Activated T-cell treated with anti-CD3 and anti-CD28 coated beads, Interleukin-2, amount 50 U/mL, for 1 hour (primary cell): ENCODE measurements at places on chromosomes 3 and 15.

- no peak for DNase-seq
These were observed 85.5 kb downstream of the DMXL2 start for GRCh38 chr15:51536965-51537574.

- DNase-seq: no peak
These were observed 214.7 kb upstream of the MRPL3 start for GRCh38 chr3:131717493-131717892.

DNA sequence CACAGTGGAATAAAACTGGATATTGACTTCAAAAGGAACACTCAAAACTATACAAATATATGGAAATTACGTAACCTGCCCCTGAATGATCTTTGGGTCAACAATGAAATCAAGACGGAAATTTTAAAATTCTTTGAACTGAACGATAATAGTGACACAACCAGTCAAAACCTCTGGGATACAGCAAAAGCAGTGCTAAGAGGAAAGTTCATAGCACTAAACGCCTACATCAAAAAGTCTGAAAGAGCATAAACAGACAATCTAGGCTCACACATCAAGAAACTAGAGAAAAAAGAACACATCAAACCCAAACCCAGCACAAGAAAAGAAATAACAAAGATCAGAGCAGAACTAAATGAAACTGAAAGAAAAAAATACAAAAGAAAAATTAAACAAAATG lies 46.6 kb downstream of the DNAAF4 start:
- DNase-seq: no peak

GRCh38 chr3:56915966-56916586 lies 114.3 kb upstream of the ARHGEF3 start:
- peak; percentile 70 for DNase-seq

GRCh38 chr3:59714066-59714465 lies 664.2 kb upstream of the CFAP20DC start:
- DNase-seq: no peak

GRCh38 chr3:188031121-188031520 lies 122.8 kb upstream of the LPP start:
- no peak for DNase-seq

DNA sequence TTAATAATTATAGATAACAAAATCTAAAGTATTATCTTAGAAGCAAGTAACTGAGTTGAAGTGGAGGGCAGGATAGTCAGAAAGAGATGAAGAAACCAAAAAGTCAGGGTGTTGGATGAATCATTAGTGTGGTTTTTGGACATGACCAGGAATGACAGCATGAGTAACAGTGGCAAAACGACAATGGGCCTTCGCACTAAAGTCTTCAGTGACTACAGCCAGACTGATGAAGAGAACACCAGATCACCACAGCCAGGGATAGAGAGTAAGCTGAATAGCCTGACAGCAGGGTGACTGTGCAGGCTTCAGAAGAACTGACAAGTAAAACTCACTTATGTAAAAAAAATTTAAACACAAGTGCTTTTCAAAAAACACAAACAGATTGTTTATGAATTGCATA lies 96.0 kb upstream of the MELTF start:
- DNase-seq: no peak
